ENCODE measurements at places on chromosomes 12 and 14.

DNA sequence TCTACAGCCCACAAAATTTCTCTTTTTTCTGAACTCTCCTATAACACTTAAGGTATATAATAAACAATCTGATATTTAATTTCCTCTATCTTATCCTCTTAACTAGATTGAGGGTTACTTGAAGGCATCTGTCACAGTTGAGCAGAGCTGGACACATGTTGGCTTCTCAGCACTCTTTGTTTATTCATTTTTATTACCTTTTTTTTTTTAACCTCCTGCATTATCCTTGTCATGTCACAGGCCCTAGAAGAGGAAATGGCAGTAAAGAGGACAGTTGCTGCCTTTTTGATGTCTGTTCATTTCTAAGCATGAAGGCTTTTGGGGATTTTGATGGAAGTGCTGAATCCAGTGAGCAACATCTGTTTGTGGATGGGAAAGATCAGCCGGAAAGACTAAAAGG lies 32.5 kb upstream of the EVL start:
- no peak for DNase-seq

- DNase-seq: no peak
These were observed 57.2 kb downstream of the HMGA2 start for GRCh38 chr12:65881348-65881961.

GRCh38 chr12:897386-897785 lies 52.1 kb downstream of the RAD52 start:
- no peak for DNase-seq

DNA sequence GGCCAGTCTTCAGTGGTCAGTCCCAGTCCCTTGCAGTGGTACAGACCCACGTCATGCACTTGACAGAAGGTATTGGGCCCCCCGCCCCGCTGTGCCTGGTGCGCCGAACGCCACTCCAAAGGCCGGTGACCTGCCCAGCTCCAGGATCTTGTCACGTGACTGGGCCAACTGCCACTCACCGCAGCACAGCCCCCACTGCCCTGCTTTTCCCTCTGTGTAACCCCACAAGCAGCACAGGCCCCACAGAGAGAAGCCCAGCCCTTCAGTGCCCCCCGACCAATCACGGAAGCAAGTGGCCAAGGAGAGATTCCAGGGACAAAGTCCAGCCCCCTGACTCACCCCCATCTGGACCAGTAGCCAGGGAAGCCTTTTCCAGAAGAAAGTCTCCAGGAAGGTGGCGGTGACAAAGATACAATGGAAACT lies 498 bp downstream of the GPR132 start:
- DNase-seq: no peak

DNA sequence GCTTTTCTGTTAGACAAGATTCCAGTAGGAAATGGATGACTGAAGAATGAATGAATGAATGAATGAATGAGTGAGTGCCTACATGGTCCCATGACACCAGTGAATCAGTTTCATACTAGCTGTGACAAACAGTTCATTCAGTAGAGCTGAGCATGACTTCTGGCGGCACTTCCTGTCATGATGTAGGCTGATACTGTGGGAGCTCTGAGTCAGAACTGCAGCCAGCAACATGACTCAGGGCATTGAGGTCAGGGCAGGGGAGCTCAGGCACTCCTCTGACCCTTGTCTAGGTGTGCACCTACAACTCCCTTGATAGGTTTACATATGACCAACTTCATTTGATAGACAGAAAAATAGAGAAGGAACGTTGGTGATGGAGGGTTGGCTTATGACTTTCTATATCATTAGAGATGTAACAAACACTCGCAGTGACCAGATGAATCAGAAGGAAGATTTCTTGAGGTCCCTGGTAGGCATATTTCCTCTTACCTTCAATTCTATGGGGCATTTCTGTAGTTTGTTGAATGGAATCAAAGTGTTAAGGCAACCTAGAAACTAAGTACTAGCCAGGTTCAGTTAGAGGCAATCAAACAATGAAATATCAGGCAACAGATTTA lies 139.3 kb upstream of the ARHGAP5 start:
- DNase-seq: peak; percentile 45

DNA sequence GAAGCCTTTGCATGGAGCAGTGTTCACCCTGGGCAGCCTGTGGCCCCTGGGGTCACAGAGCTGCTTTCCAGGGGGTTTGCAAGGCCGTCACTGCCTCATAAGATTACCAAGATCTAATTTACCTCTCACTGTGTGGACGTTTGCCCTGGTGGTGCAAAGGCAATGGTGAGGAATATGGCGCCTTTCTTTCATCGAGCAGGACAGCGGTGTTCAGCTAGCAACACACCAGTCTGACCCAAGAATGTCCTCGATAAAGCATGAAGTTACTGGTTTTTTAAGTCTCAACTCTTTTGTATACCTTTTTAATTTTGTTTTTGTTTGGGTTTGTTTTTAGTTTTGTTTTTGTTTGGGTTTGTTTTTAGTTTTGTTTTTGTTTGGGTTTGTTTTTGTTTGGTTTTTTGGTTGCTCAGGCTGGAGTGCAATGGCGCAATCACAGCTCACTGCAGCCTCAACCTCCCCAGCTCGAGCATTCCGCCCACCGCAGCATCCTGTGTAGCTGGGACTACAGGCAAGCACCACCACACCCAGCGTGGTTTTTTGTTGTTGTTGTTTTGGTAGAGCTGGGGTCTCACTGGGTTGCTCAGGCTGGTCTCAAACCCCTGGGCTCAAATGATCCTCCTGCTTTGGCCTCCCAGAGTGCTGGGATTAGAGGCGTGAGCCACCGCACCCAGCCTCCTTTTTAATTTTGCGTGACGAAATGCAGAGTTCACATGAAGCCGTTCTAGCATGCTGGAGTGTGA lies 57.9 kb downstream of the PPP2R5C start:
- peak; percentile 44 for DNase-seq

DNA sequence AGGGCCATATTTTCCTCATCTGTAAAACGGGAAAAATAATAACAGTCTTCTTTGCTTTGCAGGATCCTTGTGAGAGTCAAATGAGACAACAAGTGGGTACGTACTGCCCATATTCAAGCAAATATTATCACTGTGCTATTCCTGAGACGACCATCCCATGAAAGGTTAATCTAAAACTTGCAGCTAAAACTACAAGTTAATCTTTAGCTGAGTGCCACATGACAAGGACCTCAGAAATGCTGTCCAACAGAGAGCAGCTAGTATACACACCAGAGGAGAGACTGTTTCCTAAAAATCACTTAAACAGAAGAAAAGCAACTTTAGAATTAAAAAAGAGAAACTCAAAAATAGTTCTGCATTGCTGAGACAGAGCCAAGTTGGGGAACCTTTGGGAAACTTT lies 162.7 kb upstream of the TMTC2 start:
- no peak for DNase-seq

GRCh38 chr12:77830583-77831351 lies at the start of gene NAV3:
NAV3 (plus strand) TSS chr12:77830894; CDS start chr12:77831462, 568 bp downstream.
- no peak for DNase-seq

GRCh38 chr12:13631873-13632272 lies 349.5 kb downstream of the GRIN2B start:
- no peak for DNase-seq
